ENCODE measurements at places on chromosomes 7 and 10.

- peaks cover 2% of the 10 kb centered on the region for H3K27me3 ChIP-seq
- DNase-seq, result no peak
- H3K36me3 ChIP-seq, result no peaks in the 10 kb centered on the region
- H3K4me3 ChIP-seq, result no peak overlapping the region
Measured at GRCh38 chr7:55794527-55794926, 68.0 kb downstream of the SEPTIN14 start.

- H3K27ac ChIP-seq, result no peak overlapping the region
- DNase-seq, result no peak
- H3K27me3 ChIP-seq, result peaks cover 13% of the 10 kb centered on the region
- no peaks in the 10 kb centered on the region for H3K36me3 ChIP-seq
- H3K4me1 ChIP-seq, result peaks cover 18% of the 10 kb centered on the region
- H3K4me3 ChIP-seq, result no peak overlapping the region
Measured at GRCh38 chr10:43354330-43354635, 17.2 kb upstream of the FXYD4 start.

- peaks cover 19% of the 10 kb centered on the region for H3K4me1 ChIP-seq
- no peak overlapping the region for H3K27ac ChIP-seq
- no peaks in the 10 kb centered on the region for H3K27me3 ChIP-seq
- H3K36me3 ChIP-seq, result no peaks in the 10 kb centered on the region
Measured at GRCh38 chr7:1817061-1817712, 147.1 kb downstream of the ELFN1 start.

DNA sequence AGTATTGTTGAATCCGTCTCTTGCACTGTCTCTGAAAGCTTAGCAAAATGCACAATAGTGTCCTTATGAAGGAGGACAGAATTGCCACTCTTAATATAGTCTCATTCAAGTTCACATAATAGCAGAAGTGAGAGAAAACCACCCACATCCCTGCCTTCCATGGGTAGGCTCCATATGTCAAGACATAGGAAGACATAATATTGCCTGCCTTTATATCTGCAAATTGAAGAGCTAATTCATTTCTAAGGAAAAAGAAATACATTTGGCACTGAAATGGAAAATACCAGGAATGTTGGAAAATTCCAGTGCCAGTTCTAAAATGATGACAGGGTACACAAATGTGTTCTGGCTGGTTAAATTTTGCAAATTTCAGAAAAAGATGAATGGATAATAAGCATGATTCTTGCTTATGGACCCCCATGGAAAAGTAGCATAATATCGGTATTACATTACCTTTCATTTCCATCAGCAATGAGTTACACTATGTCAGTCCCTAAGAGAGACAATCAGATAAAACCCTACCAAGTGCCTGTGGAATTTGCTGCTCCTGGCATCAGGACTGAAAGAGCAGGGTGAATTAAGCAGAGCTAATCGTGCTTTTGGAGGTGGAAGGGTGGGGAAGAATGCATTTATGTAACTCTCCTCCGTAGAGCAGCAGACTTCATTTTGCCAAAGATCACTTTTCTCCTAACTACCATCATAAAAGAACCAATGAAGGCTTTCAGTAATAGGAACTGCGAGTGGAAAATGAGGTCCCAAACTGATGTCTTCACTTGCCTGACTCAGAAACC is 312.6 kb downstream of the FGFR2 start:
- H3K4me3 ChIP-seq, result no peak overlapping the region
- no peaks in the 10 kb centered on the region for H3K36me3 ChIP-seq
- no peak overlapping the region for H3K27ac ChIP-seq

DNA sequence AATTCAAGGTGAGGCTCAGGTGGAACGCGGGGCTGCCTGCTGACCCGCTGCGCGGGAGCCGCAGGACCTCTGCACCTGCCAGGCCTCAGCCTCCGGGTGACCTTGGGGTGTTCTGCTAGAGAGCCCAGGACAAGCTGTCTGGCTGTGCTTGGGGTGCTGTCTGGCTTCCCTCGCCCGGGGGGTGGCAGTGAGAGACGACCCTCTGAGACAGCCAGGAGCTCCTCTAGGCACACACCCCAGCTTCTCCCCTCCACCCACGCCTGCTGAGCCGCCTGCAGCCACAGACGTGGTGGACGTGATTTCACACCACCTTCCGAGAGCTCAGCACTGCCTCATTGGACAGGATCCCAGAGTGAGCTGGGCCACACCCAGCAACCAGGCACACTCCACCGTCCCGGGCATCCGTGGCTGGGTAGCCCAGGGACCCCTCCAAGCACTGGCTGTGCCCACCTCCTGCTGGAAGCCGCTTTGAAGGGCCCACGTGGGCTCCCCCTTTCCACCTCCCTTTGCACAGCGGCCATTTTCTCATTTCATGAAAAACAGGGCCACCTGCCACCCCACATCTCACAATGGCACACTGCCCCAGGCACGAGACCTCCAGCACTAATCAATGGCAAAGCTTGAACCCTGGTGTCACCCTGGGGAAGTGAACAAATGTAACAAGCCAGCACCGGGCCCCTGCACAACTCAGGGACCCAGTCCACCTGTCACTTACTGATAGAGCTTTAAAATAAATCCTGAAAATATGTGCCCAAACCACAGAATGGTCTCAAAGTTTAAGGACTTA is 35.0 kb downstream of the ZFAND2A start:
- H3K4me3 ChIP-seq, result no peak overlapping the region
- no peaks in the 10 kb centered on the region for H3K27me3 ChIP-seq
- H3K4me1 ChIP-seq, result no peaks in the 10 kb centered on the region
- H3K27ac ChIP-seq, result no peak overlapping the region
- no peak for DNase-seq

GRCh38 chr10:44980309-44981171 is 1.9 kb upstream of the DEPP1 start:
- no peak overlapping the region for H3K27ac ChIP-seq
- no peaks in the 10 kb centered on the region for H3K27me3 ChIP-seq
- H3K36me3 ChIP-seq, result no peaks in the 10 kb centered on the region
- no peak overlapping the region for H3K4me3 ChIP-seq
- H3K4me1 ChIP-seq, result peaks cover 11% of the 10 kb centered on the region
- DNase-seq, result no peak

DNA sequence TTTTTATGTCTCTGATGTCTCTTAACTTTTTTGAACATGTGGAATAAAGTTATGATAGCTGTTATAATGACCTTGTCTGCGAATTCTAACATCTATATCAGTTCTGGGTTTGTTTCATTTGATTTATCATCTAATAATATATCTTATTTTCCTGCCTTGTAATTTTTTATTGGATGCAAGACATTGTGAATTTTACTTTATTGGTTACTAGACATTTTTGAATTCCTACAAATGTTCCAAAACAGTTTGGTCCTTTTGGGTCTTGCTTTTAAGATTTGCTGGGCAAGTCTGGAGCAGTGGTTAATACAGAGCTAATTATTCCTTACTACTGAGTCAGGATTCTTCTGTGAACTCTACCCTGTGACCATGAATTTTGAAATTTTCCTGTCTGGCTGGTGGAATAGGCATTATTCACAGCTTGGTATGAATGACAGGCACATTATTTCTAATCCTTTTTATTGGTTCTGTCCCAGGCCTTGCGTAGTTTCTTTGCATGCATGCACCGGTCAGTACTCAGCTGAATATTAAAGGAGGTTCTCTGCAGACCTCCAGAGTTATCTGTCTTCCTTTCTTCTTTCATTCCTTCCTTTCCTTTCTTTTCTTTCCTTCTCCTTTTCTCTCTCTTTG is 9.0 kb downstream of the CUTC start:
- H3K4me1 ChIP-seq, result peaks cover 27% of the 10 kb centered on the region
- H3K4me3 ChIP-seq, result no peak overlapping the region
- no peak overlapping the region for H3K27ac ChIP-seq

GRCh38 chr10:96532523-96532922 is 18.8 kb upstream of the TLL2 start:
- no peak for DNase-seq
- H3K4me3 ChIP-seq, result no peak overlapping the region
- no peaks in the 10 kb centered on the region for H3K27me3 ChIP-seq
- peaks cover 21% of the 10 kb centered on the region for H3K36me3 ChIP-seq

DNA sequence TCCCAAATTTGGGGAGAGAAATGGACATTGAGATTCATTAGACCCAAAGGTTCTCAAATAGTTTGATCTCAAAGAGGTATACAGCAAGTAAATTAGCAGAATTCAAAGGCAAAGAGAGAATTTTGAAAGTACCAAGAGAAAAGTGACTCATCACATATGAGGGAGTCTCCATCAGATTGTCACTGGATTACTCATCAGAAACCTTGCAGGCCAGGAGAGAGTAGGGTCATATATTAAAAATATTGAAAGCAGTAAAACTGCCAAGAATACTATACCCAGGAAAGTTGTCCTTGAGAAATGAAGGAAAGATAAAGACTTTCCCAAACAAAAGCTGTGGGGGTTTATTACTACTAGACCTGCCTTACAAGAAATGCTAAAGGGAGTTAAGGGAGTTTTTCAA is 140.6 kb downstream of the TMEM168 start:
- no peak for DNase-seq
- no peaks in the 10 kb centered on the region for H3K4me1 ChIP-seq
- no peaks in the 10 kb centered on the region for H3K36me3 ChIP-seq
- H3K4me3 ChIP-seq, result no peak overlapping the region
- peaks cover 4% of the 10 kb centered on the region for H3K27me3 ChIP-seq

- peak; percentile 11 for DNase-seq
- no peak overlapping the region for H3K4me3 ChIP-seq
- no peaks in the 10 kb centered on the region for H3K36me3 ChIP-seq
Measured at GRCh38 chr10:27771231-27771630, 25.6 kb upstream of the MKX start.

GRCh38 chr10:122057841-122058413 is 69.0 kb downstream of the TACC2 start:
- DNase-seq, result no peak
- H3K4me1 ChIP-seq, result no peaks in the 10 kb centered on the region
- H3K27ac ChIP-seq, result no peak overlapping the region
- H3K4me3 ChIP-seq, result no peak overlapping the region
- peaks cover 7% of the 10 kb centered on the region for H3K27me3 ChIP-seq
- no peaks in the 10 kb centered on the region for H3K36me3 ChIP-seq

GRCh38 chr7:24611130-24611529 is 37.9 kb downstream of the PALS2 start:
- H3K27me3 ChIP-seq, result no peaks in the 10 kb centered on the region
- no peak overlapping the region for H3K4me3 ChIP-seq
- no peak overlapping the region for H3K27ac ChIP-seq
- no peak for DNase-seq
- peaks cover 19% of the 10 kb centered on the region for H3K36me3 ChIP-seq

GRCh38 chr7:66150471-66150870 is 35.8 kb downstream of the CRCP start:
- H3K27me3 ChIP-seq, result no peaks in the 10 kb centered on the region
- no peak overlapping the region for H3K27ac ChIP-seq
- H3K4me1 ChIP-seq, result peaks cover 20% of the 10 kb centered on the region
- H3K4me3 ChIP-seq, result no peak overlapping the region

DNA sequence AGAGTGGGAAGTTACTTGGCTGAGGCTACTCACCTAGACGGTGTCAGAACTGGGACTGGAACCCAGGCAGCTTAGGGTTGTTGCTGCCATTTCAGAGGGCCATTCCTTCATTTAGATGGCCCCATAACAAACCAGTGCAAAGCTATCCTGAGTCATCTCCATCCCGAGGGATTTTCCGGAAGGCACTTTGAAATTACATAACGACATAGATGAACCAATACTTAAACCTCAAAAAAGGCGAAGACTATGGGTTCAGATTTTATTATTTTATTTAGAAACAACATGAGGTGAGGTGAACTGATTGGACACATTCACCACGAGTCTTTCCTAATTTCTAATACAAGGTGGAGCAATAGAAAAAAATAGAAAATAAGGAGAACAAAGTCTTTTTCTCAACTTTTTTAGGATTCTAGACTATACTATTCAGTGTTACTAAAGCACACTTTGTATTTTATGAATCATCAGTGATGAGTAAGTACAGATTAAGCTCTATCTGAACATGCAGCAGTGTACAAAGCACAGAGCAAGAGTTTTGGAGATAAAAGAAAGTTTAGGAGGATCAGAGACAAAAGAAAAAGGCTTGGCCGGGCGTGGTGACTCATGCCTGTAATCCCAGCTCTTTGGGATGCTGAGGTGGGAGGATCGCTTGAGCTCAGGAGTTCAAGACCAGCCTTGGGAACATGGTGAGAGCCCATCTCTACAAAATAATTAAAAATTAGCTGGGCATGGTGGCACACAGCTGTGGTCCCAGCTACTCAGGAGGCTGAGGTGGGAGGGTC is 79.5 kb upstream of the SVIL start:
- peaks cover 28% of the 10 kb centered on the region for H3K4me1 ChIP-seq
- no peak overlapping the region for H3K27ac ChIP-seq
- DNase-seq, result peak; percentile 27
- peaks cover 4% of the 10 kb centered on the region for H3K36me3 ChIP-seq
- no peaks in the 10 kb centered on the region for H3K27me3 ChIP-seq

- DNase-seq, result peak; percentile 11
- no peaks in the 10 kb centered on the region for H3K36me3 ChIP-seq
- H3K4me3 ChIP-seq, result no peak overlapping the region
- H3K4me1 ChIP-seq, result peaks cover 66% of the 10 kb centered on the region
Measured at GRCh38 chr7:129370812-129371211, 63.4 kb upstream of the STRIP2 start.

DNA sequence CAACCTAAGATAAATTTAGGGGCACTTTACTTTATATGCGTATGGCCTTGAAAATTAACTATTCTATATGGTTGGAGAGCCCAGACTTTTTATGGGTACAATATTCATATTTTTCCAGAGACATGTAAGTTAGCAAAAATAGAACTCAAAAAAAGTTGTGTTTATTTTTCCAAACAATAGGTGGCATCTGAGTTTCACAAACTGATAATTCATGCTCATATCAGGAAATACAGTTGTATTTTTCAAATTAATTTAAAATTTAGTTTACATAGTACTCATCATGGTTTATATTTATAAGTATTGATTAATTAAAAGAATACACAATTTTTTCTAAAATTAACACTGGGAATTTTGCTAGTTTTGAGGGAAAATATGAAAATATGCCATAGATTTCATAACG is 34.6 kb downstream of the ANKRD7 start:
- no peak overlapping the region for H3K27ac ChIP-seq
- no peak overlapping the region for H3K4me3 ChIP-seq
- no peaks in the 10 kb centered on the region for H3K4me1 ChIP-seq

GRCh38 chr7:108824840-108825580 is 255.3 kb downstream of the DNAJB9 start:
- no peaks in the 10 kb centered on the region for H3K4me1 ChIP-seq
- H3K36me3 ChIP-seq, result no peaks in the 10 kb centered on the region
- no peak overlapping the region for H3K27ac ChIP-seq
- no peak overlapping the region for H3K4me3 ChIP-seq

GRCh38 chr7:37820708-37821468 is 27.5 kb upstream of the NME8 start:
- H3K36me3 ChIP-seq, result no peaks in the 10 kb centered on the region
- DNase-seq, result no peak
- H3K4me3 ChIP-seq, result no peak overlapping the region
- H3K4me1 ChIP-seq, result no peaks in the 10 kb centered on the region
- H3K27me3 ChIP-seq, result peaks cover 3% of the 10 kb centered on the region

Data from activated naive CD4-positive, alpha-beta T cell treated with anti-CD3 and anti-CD28 coated beads for 36 hours (primary cell).